ENCODE measurements at places on chromosomes 5 and 9. TPM values are rescaled to one million over a fixed set of nuclear protein-coding genes. Genes with fewer than 3 reads are reported as not detected.

Gene HEMGN
- not detected for total RNA-seq

Gene COL5A1
- not detected for total RNA-seq

Gene ZCCHC9
- total RNA-seq, result 11.2 TPM

Gene UBE2QL1
- total RNA-seq, result not detected

Gene ELP1
- total RNA-seq, result 24.4 TPM

Gene TMOD1
- total RNA-seq, result not detected

Gene AFAP1L1
- not detected for total RNA-seq

Gene FOXD4L5
- not detected for total RNA-seq

Gene PCDHB4
- not detected for total RNA-seq

Gene FLT4
- total RNA-seq, result not detected

Gene VPS13A
- 10.0 TPM for total RNA-seq

Gene WNK2
- 28.6 TPM for total RNA-seq

Gene SOX30
- 0.15 TPM for total RNA-seq

Gene RASEF
- total RNA-seq, result 61.9 TPM

Gene PCDHA1
- total RNA-seq, result not detected

Gene PCDHB11
- total RNA-seq, result 0.23 TPM

Gene FBXO4
- 7.5 TPM for total RNA-seq

Gene DOCK8
- not detected for total RNA-seq

Gene PDGFRB
- total RNA-seq, result not detected

Gene GHR
- total RNA-seq, result not detected

Gene TNFSF8
- total RNA-seq, result not detected

Gene WNT8A
- not detected for total RNA-seq

Gene POU5F2
- 0.13 TPM for total RNA-seq

Gene HMMR
- total RNA-seq, result 18.3 TPM

Gene SPATA31C1
- not detected for total RNA-seq

Gene IFNK
- not detected for total RNA-seq

Gene MEIKIN
- not detected for total RNA-seq

Gene PFN3
- total RNA-seq, result not detected

Gene OSMR
- total RNA-seq, result not detected

Gene HTR4
- total RNA-seq, result 0.15 TPM

Gene PCDHB12
- total RNA-seq, result 0.18 TPM

Gene ANKRD18B
- total RNA-seq, result not detected

Gene ZFP2
- not detected for total RNA-seq

Gene CCDC171
- 0.16 TPM for total RNA-seq

Gene MCC
- not detected for total RNA-seq

Gene LVRN
- not detected for total RNA-seq

Gene MTX3
- total RNA-seq, result 3.8 TPM

Gene LRRC8A
- total RNA-seq, result 39.5 TPM

Gene IRX2
- total RNA-seq, result 23.1 TPM

Gene PCDHA9
- total RNA-seq, result not detected

Gene EIF4E1B
- total RNA-seq, result not detected

Gene C9orf153
- total RNA-seq, result 0.56 TPM

Gene GARIN3
- total RNA-seq, result not detected

Gene KCNIP1
- total RNA-seq, result not detected

Gene LCN12
- total RNA-seq, result 0.58 TPM

Gene OLFML2A
- total RNA-seq, result not detected

Gene DEPDC1B
- total RNA-seq, result 20.5 TPM

Gene IL3
- total RNA-seq, result not detected

Gene MZB1
- 0.25 TPM for total RNA-seq

Gene PLAC8L1
- not detected for total RNA-seq

Gene SLCO6A1
- not detected for total RNA-seq

Gene ENTPD8
- total RNA-seq, result 0.76 TPM

Gene QRFP
- not detected for total RNA-seq

Measured in HT-29 (cell line).